Peyer's patch (tissue), 4 donors: ENCODE measurements at places on chromosomes 2 and 18. TPM values are rescaled to one million over a fixed set of nuclear protein-coding genes. Genes with fewer than 3 reads are reported as not detected.

- DNase-seq, result no peak
These were observed 13.7 kb downstream of the CALCRL start for GRCh38 chr2:187434342-187434785.

DNA sequence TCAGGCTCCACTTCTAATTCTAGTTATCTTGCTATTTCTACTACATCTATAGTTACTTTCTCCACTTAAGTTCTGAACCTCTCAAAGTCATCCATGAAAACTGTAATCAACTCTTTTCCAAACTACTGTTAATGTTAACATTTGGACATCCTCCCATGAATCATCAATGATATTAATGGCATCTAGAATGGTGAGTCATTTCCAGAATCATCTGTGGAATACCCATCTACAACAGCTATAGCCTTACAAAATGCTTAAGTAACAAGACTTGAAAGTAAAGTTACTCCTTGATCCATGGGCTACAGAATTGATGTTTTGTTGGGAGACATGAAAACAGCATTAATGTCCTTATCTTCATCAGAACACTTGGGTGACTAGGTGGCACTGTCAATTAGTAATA, 35.4 kb downstream of the BARD1 start:
- DNase-seq, result no peak

- DNase-seq, result no peak
These were observed 109.2 kb downstream of the NOL4 start for GRCh38 chr18:34115409-34116081.

DNAH7 gene
- total RNA-seq, result 2.3 TPM

ACTG2 gene
- total RNA-seq, result 38.8 TPM

DNA sequence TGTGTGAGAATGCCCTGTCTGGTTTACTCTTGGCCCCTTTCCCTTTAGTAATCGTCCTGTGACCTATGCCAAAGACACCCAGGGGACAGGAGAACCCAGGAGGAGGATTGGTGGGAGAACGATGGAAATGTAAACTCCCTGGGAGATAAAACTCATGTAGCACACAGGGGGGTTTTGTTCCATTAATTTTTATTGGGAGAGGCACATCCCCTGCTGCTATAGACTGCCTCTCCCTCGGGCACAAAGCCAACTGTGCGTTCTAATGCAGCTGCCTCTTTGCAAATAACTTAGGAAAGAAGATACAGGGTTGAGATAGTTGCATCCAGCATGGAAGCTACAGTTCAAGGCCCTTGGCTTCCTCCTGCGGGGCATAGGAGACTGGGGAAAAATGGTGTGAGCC, 489.6 kb downstream of the SLC4A3 start:
- DNase-seq, result no peak

COLEC11 gene
- 5.8 TPM for total RNA-seq

ASTL gene
- not detected for total RNA-seq

ANKRD29 gene
- total RNA-seq, result 6.6 TPM

- DNase-seq, result no peak
These were observed 1602.4 kb upstream of the CELF4 start for GRCh38 chr18:39167990-39168389.

- no peak for DNase-seq
These were observed 352.4 kb downstream of the SOCS6 start for GRCh38 chr18:70641156-70641775.

DNA sequence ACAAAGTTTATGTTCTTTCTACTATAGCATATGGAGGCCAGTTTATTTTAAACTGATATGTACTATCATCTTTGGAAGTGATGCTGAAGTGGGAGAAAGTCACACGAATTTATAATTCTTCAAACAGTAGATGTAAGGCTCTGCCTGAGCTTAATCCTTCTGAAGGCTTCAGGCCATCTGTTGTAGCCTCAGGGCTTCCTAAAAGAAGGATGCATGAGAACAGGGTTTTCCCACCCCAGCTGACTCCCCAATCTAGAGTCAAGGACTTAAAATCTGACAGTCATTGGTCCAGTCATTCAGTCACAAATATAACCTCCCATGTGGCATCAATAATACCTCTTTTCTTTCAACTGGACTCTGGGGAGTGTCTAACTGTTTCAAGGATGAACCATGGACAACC, 330.5 kb downstream of the KCNS3 start:
- DNase-seq, result no peak

DNA sequence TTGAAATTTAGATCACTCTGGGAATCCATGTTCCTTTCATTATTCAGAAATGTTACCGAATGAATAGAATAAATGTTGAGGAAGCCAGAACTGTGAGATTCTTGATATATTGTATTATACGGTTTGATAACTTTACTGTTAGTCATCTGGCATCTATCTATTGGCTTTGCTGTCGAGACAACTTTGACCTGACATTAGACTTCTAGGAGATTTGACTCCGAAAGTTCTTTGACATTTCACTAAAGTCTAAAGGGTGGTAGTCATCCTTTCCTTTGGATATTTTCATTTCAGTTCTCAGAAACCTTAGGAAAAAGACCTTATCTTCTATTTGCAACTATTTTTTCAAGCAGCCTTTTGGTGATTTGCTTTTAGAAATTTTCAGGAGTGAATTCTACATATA, 1.9 kb downstream of the BMPR2 start:
- no peak for DNase-seq

GRCh38 chr2:45874344-45874743, 222.9 kb downstream of the PRKCE start:
- DNase-seq, result no peak

DNA sequence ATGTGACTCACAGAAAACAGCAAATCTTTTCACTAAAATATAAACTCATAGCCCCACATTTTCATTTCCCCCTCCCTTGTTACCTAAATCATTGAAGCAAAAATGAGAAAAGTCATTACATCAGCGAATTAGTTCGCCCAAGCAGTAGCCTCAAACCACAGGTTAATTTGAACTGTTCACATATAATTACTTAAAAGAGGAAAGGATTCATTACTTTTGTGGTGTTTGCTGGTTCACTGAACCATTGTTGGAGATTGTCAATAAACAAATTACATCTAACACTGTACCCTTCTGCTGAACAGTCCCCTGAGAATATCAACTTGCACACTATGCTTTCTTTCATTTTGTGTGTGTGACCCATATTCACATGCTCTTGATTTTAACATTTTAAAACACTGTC, 238.7 kb downstream of the ERBB4 start:
- no peak for DNase-seq

COL6A3 gene
- total RNA-seq, result 172 TPM

GRCh38 chr2:26682155-26682554, 10.4 kb upstream of the KCNK3 start:
- no peak for DNase-seq

DNA sequence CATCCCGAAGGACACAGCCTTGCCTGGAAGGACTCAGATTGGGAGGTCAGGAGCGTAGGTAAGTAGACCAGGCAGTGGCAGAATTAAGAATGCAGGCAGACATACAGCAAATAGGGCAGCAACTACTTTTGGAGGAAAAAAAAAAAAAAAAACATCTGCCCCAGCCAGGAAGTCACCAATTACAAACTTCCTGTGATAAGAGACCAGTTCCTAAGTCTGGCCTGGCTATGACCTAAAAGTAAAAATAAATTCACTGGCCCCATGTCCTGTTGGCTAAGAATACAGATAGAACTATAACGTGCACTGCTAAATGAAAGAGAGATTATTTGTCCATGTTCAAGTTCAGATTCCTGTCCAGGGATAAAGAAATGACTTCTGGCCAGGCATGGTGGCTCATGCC, 45.2 kb upstream of the NOSTRIN start:
- no peak for DNase-seq

C2orf81 gene
- 3.3 TPM for total RNA-seq

DCDC2C gene
- total RNA-seq, result not detected

DNA sequence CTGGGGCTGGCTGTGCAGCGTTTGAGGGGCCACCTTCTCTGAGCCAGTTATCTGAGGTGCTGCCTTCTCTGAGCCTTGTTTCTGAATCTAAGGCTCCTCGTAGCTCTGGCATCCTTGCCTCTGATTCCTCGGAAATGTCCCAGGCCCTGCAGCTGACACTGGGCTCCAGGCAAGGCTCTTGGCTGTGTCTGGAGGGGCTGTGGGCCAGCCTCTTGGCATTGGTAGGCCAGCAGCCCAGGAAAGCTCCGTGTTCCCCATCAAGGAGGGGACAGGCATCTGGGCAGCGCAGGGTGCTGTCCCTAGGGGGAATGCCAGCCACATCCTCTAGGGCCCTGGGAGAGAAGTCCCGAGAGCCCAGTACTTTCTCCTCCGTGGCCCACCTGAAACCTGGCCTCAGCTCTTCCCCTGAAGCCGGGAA, 40.7 kb upstream of the TAF1B start:
- no peak for DNase-seq

DNA sequence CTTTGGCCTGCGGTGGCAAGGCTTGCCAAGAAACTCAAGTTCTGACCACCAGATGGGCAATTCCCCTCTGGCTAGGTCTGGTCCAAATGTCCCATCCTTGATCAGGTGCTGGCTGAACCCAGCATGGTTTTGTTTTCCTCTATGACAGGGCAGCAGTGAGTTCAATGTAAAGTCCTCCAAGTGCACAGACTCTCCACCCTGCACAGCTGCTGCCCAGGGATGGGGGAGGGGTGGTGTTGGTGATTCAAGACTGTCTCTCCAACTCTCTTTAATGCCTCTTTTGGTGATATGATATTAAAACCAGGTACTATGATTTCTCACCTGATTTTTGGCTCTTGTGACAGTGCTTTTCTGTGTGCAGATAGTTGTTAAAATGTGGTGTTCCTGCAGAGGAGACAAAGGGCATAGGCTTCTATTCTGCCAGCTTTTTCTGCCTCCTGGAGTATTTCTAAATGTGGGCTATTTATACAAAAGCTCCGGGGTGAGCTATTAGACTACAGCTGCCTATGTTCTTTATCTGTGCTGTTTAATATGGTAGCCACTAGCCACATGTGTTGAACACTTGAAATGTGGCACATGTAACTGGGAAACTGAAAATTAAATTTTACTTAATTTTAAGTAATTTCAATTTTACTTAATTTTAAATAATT, 64.0 kb upstream of the STK39 start:
- DNase-seq, result no peak

ALLC gene
- total RNA-seq, result not detected

GRCh38 chr2:36002941-36003340, 352.6 kb upstream of the CRIM1 start:
- DNase-seq, result no peak

DNA sequence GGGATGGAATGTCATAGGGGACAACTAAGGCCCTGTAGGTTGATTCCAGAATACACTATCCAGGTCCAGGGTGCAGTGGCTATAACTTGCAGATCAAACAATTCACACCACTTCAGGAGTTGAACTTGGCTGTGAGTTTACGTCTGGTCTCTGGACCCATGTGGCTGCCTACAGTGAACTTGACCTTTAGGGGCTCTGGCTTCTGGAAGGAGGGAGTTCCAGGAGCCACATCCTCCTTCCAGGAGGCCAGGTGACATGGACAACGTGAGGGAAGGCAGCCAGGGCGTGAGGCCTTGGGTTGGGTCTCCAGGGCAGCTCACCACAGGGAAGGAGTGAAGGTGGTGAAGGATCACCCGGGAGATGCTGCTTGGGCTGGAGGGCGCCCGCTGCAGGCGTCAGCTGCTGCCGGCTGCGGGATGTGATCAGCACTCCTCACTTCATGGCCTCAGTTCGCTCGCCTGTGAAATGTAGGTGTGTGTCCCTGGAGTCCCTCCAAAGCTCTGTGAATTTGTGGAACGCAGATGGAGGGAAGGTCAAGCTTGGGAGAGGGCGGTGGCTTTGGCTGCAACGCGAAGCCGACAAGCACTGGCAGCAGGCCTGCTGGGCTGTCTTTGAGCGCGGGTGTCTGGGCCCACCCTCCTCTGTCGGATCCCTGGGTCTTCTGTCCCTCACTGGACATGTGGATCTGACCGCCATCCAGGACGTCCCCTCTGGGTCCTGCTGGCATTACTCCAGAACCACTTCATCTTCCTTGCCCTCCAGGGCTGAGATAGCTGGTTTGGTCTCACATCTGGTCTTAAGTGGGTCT, 146.5 kb downstream of the GLI2 start:
- DNase-seq, result no peak

GTF2A1L gene
- total RNA-seq, result not detected

NBAS gene
- total RNA-seq, result 70.2 TPM

SLC40A1 gene
- total RNA-seq, result 170 TPM

GPR39 gene
- 9.1 TPM for total RNA-seq

DNA sequence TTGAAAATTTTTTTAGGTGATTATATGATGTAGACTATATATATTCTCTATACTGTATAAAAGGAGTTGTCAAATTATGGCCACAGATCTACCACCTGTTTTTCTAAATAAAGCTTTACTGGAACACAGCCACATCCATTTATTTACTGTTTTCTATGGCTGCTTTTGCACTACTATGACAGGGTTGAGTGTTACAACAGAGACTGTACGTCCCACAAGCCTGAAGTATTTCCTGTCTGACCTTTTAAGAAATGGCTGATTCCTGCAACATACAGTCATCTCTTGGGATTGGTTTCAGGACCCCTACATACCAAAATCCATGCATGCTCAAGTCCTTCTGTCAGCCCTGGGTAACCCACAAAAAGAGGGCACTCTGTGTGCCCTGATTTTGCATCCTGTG, 508.3 kb downstream of the TSN start:
- DNase-seq, result no peak

DNA sequence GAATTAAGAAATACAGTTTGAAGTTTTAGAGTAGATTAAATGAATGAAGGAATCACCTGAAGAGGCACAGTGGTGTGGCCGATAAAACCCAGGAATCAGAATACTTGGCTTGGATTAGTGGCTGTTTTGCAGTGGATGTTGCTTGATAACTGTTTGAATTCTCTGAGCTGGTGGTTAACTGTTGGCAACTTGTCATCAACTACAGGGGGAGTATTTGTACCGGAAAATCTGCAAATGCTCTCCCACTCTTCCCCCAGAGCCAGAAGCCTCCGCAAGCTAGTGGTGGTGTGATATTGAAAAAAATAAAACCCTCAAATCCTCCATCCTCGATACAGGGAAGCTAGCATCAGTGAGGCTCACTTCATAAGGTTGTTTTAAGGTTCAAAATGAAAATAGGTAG, 326.7 kb downstream of the DPP10 start:
- no peak for DNase-seq

PAX8 gene
- 18.0 TPM for total RNA-seq

DNA sequence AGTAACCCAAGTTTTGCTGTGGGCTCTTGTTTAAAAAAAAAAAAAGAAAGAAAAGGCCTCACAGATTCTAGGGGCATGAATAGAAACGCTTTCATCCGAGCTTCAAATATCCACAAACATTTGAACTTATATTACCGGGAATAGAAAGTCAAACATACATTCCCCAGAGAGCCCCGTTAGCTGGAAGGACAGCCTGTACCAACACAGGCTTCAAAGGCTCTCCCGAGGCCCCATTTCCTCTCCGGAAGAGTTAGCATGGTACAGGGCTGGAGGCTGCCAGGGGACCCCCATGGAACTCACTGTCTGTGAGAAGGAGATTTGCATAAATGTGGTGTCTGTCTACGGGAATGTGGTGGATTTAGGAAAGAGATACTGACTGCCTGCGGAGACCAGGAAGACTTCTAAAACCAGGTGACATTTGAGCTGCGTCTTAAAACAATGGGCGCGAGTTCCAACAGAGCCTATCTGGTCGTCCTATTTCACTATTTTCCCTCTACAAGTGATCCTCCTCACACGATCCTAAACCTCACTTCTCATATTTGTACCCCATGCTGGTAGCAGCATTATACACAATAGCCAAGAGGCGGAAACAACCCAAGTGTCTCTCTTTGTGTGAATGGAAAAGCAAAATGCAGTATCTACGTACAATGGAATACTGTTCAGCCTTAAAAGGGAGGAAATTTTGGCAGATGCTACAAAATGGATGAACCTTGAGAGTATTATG, 820 bp upstream of the MATN3 start:
- no peak for DNase-seq

- no peak for DNase-seq
These were observed 60.0 kb upstream of the DTNA start for GRCh38 chr18:34650121-34650545.
